HTR-8/SVneo (cell line): ENCODE measurements at places on chromosomes 16 and 17.

DNA sequence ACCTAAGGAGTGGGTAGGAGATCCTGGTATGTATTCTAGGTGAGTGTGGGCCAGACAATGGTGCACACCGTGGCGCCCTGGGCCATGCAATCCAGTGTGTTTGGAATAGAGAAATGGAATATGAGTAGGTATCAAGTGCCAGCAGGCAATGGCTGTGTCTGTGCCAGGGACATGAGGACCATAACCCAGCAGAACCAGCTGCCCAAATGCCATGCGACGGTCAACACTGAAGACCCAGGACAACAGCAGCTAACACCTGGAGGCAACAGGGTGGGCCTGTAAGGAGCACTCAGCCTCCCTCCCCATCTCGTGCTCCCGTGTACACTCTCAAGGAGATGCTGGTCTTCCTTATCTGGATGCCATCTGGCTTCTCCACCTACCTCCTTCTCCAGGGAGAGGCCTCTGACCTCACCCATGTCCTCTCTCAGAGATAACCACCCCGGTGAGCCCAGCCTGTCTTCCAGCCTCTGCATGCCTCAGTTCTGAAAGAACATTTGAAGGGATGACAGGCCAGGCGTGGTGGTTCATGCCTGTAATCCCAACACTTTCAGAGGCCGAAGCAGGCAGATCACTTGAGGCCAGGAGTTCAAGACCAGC, 750 bp upstream of the GSDMB start:
- DNase-seq: no peak

DNA sequence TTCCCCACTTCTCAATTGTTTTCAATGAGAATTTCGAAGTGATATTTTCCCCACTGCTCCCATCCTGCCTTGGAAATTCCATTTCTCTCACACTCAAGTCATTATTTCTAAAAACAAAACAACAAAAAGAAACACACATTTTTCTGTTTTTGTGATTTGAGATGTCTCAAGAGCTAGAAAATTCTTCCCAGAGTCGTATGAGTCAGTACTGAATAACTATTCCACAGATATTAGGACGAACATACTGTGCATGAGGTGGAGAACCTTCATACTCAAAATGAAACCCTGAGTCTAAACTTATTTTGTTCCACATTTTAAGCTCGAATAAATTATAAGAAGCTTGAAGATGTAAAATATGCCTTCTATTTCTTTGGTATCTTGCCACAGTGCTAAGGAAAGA, 204.6 kb downstream of the SLC39A11 start:
- no peak for DNase-seq

DNA sequence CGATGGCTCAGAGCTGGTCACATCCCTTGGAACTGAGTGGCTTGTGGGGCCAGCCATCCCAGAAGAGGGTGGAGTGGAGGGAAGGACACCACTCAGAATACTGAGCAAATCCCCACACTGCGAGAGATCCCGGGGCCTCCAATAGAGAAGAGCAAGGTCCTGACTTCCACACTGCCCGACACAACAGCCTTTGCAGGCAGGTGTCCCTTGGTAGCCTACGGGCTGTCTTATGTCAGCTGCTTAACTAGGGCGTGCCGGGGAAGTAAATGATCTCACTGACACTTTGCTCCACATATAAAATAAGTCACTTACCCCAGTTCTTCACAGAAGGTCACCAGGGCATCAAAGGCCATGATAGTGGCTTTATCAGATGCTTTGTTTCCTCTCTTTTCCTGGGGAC, 16.1 kb downstream of the RECQL5 start:
- DNase-seq: no peak

DNA sequence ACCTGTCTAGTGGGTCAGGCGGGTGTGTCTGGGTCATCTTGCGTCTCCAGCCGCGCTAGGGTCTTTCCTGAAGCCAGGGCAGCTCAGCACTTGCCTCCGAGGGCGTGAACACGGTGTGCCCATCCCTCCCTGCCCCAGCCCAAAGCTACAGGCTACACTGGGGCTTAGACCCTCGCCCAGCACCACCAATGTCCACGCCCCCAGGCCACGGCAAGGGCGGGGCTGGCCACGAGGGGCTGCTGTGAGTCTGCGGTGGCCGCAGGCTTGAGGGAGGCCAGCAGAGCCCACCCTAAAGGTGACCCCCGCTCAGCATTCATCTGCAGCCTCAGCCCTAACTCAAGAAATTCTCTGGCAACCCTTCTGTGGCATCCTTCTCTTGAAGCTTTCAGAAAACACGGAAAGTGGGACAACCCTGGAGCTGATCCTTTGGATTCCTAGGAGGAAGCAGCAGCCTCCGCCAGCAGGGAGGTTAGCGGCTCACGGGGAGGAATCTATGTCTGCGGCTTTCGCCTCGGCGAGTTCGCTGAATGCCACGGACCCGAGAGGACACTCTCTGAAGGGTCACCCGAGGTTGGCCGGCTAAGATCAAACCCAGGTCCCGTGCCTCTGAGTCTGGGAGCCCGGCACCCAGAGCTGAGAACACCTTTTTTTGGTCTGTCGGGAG, 41.7 kb downstream of the TIMM22 start:
- DNase-seq: no peak

DNA sequence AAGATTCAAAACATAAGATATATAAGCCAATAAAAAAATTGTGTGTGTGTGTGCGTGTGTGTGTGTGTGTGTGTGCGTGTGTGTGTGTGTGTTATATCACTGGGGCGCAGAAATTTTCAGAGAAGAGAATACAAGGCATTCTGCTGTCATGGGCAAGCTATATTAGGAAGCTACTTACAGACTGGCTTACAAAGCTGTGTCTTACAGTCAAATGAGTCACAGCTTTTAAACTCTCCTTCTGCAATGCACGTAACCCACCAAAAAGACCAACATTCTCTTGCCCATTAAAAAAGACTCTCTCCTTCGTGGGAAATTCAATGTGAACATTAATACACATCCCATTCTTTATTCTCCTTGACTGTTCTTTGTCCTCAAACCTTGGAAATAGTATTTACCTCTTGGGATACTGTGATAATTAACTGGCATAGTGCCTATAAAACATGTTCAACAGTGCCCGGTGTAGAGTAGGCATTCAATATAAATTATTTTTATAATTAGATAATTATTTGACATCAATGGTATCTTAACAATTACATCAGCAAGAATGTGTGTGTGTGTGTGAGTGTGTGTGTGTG, 860.4 kb upstream of the SOX9 start:
- no peak for DNase-seq

DNA sequence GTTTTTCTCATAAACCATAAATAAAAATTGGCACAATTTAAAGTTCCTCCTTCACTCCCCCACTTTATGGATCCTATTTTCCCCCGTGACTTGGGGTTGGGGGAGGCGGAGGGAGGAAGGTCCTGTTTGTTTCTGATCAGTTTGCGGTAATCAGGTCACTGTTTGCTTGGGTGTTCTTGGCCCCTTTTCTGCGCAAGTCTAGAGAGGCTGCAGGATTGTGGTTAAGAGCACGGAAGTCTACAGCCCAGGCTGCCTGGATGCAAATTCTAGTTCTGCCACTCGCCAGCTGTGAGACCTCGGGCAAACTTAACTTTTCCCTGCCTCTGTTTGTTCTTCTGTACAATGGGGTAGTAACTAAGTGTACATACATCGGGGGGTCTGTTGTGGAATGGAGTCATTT, 12.1 kb downstream of the ATP2C2 start:
- no peak for DNase-seq

DNA sequence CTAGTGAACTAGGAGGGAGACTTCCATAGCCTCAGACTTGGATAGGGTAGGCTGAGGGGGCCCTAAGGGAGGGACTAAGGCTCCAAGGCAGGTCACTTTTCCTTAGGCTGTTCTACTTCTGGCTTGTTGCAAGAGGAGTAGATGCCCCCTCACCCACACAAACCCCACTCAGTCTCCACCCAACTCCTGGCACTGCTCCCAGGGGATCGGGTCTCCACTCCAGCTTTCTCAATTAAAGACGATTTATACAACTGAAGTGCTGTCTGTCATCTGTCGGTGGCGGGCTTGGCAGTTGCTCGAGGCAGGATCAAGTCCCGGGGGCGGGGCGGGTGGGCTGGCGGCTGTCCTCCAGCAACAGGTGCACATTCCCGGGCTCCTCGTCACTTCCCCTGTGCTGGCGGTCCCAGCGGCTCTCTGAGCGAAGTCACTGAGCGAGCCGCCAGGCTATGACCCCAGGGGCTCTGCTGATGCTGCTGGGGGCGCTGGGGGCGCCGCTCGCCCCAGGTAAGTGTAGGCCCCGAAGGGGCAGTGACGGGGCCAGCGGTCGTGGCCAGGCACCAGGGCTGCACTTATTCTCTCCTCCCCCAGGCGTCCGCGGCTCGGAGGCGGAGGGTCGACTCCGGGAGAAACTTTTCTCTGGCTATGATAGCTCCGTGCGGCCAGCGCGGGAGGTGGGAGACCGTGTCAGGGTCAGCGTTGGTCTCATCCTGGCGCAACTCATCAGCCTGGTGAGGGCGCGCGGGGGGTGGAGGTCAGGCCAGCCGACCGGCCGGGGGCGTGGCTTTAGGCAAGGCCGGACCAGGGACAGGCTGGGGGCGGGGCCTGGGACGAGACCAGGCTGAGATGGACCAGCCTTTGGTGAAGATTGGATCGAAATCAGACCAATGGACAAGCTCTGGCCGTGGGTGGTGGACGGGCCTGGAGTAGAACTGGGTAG, at the start of gene CHRNB1:
Gene CHRNB1, plus strand, starts transcription at position 380 of the 937 bp plus-strand sequence. Its CDS starts 67 bp downstream, at position 447.
- DNase-seq: peak; percentile 88

DNA sequence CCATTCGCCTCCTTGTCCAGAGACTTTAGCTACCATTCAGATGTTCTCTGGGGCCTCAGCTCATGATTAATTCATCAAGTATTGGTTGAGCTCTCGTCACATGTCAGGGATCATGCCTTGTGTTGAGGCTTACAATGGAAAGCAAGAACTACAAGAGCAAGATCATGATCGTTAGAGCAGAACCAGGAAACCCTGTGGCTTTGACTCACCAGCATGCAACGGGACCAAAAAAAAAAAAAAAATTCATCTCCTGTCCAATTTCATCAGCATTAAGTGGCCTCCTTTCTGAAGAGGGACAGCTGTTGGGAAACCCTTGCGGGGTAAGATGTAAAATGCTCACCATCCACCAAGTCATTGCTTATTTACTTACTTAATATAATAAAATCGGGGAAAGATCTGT, 12.1 kb upstream of the USP10 start:
- DNase-seq: no peak

DNA sequence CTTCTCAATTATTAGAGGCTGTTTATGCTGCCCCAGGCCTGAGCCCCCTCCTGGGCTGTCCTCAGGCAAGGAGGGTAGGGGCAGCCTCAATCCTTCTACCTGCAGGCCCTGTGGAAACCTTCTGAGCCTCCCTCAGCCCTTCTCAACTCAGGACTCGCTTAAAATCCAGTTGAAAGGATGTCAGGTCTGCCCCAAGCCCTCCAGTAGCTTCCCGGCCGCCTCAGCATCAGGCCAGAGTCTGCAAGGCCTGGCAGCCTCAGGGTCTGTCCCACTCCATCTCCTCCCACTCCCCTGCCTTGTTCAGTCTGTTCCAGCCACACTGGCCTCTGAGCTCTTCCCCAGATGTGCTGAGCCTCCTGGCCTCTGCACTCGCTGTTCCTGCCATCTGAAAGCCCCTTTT, 52.2 kb downstream of the KATNIP start:
- no peak for DNase-seq

GRCh38 chr17:57548421-57549410, 196.4 kb downstream of the CCDC182 start:
- no peak for DNase-seq

DNA sequence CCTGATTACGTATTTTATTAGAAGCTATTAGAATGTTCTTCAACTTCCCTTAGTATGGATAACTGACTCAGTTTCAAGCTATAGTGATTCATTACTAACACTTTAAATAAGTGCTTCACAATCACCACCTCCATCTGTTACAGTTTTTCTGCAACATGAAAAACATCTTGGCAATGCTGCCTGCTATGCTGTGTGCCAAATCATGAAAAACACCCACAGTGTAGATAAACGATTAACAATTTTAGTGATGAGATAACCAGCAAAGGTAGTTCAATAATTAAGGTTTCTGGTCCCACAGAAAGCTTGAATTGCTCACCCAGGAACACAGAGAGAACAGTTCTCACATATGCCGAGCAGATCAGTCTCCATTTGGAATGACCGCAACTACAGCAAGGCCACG, 51.4 kb upstream of the SLC25A19 start:
- no peak for DNase-seq

- DNase-seq: no peak
These were observed 18.1 kb downstream of the SLC7A5 start for GRCh38 chr16:87851141-87851587.

DNA sequence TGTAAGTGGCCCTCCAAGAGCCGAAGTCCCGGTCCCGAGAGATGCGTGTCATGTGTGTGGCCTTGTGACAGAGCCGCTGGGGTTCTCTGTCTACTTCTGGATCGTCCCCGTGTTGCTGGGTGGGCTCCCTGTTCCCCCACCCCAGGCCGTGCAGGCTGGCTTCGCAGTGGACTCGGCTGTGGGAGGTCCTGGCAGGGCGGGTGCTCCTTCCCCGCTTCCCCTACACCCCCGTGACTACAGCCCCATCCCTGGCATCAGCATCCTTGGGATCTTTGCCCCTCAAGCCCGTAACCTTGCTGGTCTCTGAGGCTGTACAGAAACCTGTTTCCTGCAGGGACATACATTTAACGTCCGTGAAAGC, 136.3 kb downstream of the BANP start:
- no peak for DNase-seq
